Heart left ventricle (tissue), 16 donors: ENCODE measurements at places on chromosomes 5 and 9.

GRCh38 chr5:60340965-60341471 lies 358.9 kb downstream of the DEPDC1B start:
- DNase-seq, result no peak

- no peak for DNase-seq
These were observed 194.2 kb downstream of the NSG2 start for GRCh38 chr5:174239718-174240117.

DNA sequence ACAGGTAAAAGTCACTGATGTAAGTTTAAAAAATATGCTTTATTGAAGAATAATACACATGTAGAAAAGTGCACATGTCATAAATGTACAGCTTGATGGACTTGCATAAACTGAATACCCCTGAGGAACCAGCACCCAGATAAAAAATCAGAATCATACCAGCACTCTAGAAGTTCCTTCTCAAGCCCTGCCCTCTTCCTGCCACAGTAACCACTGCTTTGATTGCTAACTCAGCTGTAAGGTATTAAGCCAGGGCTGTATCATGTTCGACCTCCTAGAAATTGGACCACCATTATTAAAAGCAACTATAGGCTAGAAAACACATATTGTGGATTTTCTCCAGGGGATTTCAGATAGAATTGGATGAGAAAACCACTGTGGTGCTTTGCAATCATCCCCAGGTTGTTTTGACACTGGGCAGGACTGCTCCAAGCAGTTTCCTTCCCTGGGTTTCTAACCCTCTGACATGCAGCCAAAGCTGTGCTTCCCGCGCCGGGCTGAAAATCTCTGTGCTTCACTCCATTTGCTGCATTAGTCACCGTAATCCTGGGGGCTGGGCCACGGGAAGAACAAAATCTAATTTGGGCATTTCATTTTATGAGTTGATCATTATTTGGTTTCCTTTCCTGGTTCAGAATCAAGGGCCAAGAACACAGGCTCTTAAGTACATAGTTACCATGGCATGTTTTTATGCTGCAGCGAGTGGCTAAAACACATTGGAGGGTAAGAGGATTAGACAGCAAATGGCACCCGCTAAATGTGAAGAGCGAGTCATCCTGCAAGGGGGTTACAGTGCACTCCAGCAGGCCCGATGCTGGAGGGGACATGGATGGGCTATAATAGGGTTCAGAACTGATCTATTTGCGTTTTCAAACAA lies 139.4 kb upstream of the IL12B start:
- no peak for DNase-seq

DNA sequence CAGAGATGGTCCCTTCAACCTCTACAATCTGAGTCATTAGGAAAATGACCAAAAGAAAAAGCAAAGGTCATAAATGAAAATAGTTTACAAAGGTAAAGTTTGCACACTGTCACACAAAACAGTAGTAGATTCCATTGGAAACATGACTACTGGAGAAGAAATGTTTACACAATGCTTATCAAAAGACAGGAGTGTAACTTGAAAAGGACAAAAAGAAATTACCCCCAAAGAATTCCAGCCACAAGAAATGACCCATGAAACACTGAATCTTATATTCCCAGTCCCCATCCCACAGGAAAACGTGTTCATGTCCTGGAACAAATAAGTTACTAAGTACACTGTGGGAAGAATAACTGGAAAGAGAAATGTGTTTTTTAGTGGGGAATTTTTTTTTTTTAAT lies 385.1 kb downstream of the SEMA5A start:
- DNase-seq, result no peak
